ENCODE measurements at places on chromosomes 2 and 18.

DNA sequence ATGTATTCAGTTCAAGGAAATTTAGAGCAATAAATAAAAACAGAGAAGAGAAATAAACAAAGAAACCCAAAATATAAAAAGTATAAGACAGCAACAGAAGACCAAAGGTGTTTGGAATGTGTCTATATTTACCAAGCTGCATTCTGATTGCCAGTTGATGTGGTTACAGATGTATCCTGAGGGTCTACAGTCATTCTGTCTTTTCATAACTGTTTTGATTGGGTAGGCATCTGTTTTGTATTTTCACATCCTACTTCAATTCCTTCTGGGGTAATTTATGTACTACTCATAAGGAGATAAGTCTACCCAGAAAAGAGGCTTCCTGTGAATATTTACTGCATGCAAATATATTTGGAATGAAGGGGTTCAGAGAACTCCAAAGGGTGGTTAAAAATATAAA is 596.8 kb upstream of the GCFC2 start:
- DNase-seq: no peak

GRCh38 chr2:17934721-17935120 is 56.3 kb downstream of the KCNS3 start:
- no peak for DNase-seq

GRCh38 chr18:68314403-68314802 is 400.5 kb downstream of the TMX3 start:
- DNase-seq: no peak

- no peak for DNase-seq
Observed at GRCh38 chr2:212770240-212770639, 231.6 kb upstream of the ERBB4 start.

DNA sequence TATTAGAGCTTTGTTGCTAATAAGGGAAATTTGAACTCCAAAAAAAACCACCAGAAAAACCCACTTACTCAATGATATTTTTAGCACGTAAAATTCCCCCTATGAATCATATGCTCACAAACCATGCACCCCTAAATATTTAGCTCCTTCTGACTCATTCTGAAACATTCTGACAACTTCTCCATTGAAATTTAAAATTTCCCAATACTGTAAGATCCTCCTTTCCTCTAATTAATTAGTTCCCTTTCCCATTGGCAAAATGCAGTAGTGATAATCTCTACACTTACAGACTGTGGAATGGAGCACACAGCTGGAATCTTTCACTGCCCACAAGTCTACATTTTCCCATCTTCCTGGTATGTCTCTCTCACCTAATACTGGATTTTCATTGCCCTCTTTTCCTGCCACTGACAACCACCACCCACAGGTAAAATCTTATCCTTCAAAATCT is 215.8 kb upstream of the ACVR2A start:
- no peak for DNase-seq

GRCh38 chr2:31296641-31297287 is 62.8 kb downstream of the EHD3 start:
- DNase-seq: no peak

DNA sequence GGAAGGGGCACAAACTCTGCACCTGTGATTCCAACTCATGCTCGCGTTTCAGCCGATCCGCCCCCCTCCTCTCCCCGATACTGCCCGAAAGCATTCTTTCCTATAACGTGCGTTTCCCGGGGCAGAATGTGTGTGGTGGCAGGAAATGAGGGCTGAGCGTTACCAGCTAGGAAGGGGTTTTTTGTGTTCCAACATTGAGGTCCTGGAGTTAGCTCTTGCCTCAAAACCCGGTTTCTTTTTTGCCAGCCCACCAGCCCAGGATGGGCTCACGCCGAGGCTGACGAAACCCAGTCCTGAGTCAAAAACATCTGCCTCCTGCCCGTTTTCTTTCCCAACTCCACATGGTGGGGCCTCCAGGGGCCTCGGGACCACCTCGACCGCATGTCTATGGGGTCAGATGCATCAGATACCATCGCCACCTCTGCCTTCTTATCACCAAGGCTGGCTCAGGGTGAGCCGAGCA is 113.7 kb upstream of the COPS8 start:
- DNase-seq: no peak

DNA sequence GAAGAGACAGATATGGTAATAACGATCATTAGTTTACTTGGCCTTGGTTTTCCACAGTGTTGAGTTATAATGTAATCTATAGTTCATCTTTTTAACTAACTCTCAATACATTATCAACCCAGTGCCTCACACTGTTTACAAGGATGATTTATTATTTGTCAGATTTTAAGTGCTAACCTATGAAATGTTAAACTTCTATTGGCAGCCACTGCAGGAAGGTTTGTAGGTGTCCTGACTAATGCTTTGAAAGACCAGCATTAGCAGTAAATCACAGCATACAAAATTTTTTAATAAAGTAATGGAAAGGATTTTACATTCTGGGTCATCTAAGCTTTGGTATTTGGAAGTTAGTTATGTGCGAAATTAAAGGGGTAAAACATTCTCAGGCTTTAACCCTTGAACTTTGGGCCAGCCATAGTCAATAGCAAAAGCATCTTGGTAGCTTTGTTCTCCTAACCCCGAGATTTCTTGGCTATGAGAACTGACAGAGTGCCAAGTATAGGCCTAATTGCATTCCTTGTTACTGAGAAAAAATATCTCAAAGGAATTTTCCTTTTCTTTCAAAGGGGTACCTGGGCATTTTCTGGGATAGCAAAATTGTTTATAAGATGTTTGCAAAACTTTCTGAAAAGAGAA is 30.6 kb downstream of the SPATS2L start:
- no peak for DNase-seq

DNA sequence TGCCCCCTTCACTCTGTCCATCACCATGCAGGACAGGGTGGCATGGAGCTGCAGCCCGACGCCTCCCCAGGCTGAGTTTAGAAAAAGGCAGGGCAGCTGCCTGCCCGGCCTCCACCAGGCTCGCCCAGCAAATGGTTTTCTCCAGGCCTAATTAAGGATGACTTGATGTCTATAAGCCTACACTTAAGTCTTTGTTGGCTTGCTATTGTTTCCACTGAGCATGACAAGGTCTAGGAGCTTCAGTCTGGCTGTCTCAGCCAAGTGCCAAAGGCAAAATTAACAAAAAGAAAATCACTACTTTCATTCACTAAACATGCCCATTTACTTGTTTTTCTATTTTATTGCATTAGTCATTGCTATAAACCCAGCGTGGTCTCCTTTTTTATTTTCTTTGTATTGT is 372.2 kb downstream of the INSIG2 start:
- DNase-seq: no peak

GRCh38 chr2:177592945-177593344 is 200.4 kb downstream of the AGPS start:
- DNase-seq: no peak

DNA sequence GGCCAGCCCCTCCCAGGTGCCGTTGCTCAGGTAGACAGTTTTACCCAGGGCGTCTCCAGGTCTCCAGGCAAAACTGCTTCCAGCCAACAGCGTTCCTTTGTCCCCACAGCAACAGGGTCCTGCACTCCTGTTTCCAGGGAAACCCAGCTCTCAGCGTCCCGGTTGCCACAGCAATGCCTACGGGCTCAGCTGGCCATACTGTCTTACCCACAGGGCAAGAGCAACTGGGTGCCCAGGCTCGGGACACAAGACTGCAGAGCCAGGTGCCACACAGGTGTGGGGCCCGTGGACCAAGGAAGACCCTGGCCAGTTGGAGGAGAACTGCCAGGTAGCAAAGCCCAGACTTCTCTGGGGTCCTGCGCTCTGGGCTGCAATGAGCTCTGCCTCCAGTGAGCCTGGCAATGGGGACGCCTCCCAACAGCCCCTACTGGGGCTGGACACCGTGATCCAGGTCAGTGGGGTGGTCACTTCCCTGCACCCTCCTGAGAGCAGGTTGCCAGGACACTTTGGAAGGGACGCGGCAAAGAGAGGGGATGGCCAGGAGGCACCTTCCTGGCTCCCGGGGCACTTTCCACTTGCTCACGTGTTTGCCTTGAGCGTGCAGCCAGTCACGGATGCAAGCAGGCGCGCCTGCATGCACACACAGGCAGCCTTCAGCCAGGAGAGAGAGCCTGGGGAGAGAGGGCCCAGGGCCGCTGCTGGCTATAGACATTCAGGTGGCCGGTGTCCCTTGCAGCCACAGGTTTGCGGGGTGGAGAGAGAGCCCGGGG is at the start of gene CROCC2:
Gene CROCC2, plus strand, starts transcription at position 196 of the 770 bp plus-strand sequence. Its CDS starts 178 bp downstream, at position 374.
- no peak for DNase-seq

- DNase-seq: no peak
Observed at GRCh38 chr2:96447726-96448125, 57.4 kb downstream of the NEURL3 start.

DNA sequence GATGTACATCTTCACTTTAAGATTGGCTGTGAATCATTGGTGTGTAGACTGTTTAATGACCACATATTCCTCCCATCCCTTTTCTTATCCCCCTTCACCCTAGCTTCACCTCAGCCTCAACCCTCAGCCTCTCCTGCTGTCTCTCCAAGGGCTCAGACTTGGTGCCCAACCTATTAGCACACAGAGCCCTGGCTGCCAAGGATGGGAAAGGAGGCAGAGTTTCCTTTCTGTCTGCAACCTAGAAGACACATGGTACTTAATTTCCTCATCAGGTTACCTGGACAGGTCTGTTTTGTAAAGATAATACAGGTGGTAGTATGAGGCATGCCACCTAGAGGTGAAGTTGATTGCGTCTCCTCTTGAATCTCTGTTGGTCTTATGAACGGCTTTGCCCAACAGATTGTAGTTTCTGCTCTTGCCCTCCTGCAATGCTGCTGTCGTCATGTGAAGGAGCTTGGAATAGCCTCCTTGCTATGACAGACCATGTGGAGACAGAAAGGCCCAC is 44.5 kb upstream of the RMND5A start:
- no peak for DNase-seq

DNA sequence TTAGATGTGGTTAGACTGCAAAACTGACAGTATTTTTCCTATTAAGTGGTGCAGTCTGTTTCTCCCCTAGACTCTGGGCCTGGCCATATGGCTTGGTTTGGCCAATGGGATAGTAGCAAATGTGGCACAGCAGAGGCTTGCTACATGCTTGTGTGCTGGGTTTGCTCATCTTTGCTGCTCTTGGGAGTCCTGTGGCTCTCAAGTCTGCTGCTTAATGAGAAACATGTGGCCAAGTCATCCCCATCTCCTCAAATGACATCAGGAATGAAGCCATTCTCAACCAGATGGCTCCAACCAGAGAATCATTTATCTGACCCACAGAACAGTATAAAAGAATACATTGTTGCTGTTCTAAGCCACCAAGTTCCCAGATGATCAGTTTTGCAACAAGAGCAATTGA is 57.1 kb upstream of the PAX3 start:
- no peak for DNase-seq

DNA sequence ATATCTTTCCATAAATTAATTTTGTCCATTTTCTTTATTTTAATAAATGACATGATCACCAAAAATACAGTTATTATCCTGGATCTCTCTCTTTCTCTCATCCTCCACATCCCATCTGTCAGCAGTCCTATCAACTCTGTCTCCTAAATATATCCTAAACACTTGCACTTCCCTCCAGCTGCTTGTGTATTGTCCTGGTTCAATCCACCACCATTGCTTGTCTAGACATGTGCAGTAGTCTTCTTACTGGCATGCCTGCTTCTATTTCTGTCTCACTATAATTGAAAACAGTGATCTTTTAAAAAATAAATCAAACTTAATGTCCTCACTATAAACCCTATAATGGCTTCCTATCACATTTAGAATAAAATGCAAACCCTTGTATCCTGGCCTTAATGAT is 2168.6 kb upstream of the PIK3C3 start:
- no peak for DNase-seq

DNA sequence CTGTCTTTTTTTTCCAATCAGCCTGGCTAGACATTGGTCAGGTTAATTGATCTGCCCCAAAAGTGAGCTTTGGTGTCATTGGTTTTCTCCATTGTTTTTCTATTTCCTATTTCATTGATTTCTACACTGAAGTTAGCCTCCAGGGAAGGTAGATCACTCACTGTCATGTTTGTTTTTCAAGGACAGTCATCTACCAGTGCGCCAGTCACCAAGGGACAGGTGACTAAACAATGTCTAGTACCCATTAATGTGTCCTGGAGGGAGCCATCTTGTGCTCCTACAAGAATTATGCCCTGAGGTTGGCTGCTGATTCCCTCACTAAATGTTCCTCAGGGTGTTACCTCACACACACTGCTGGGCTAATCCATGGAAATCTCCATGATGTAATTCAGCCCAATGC is 17.6 kb upstream of the USP40 start:
- DNase-seq: no peak

GRCh38 chr2:219521066-219521880 is 7.0 kb downstream of the ASIC4 start:
- DNase-seq: no peak

Measured in NCI-H187 (cell line).